Naive thymus-derived CD8-positive, alpha-beta T cell (primary cell): ENCODE measurements at places on chromosomes 4 and X. TPM values are rescaled to one million over a fixed set of nuclear protein-coding genes. Genes with fewer than 3 reads are reported as not detected.
A peak's percentile ranks its signal among the peaks of the same experiment; 100 is the strongest.

GRCh38 chr4:75834772-75835154, 67.5 kb downstream of the PPEF2 start:
- no peaks in the 10 kb centered on the region for H3K4me1 ChIP-seq
- no peak overlapping the region for H3K27ac ChIP-seq
- no peak overlapping the region for H3K4me3 ChIP-seq
- peaks cover 4% of the 10 kb centered on the region for H3K27me3 ChIP-seq
- H3K36me3 ChIP-seq = no peaks in the 10 kb centered on the region

DNA sequence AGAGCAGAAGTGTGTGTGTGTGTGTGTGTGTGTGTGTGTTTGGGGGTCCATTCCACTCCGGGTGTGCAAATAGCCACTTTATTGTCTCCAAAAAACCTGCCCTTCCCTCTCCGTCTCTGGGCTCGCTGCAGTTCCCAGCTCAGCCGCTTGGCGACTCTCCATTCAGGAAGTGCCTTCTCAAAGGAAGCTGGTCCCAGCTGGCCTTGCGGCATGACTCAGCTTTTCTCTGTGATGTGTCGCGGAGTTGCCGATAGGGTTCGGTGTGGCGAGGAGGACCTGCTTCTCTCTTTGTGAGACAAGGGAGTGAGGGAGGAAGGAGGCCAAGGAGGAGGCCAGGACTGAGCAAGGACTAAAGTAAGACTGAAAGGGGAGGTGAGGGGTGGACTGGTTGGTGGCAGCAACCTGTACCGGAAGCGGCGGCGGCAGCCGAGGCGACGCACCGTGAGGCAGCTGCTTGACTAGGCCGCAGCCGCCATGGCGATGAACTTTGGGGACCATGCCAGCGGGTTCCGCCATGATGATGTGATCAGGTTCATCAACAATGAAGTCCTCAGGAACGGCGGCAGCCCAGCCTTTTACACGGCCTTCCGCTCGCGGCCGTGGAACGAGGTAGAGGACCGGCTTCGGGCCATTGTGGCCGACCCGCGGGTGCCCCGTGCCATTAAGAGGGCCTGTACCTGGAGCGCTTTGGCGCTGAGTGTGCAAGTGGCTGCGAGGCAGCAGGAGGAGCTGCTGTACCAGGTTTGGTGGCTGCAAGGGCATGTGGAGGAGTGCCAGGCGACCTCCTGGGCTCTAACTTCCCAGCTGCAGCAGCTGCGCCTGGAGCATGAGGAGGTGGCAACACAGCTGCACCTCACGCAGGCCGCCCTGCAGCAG, at the start of gene TEX13C:
Gene TEX13C, plus strand, starts transcription at position 226 of the 876 bp plus-strand sequence. Its CDS starts 249 bp downstream, at position 475.
- no peak within 1 kb of the TSS for H3K4me3 ChIP-seq
- no peaks in the 10 kb centered on the region for H3K4me1 ChIP-seq
- no peak for DNase-seq

MAGEA12 gene
- not detected for total RNA-seq

DNA sequence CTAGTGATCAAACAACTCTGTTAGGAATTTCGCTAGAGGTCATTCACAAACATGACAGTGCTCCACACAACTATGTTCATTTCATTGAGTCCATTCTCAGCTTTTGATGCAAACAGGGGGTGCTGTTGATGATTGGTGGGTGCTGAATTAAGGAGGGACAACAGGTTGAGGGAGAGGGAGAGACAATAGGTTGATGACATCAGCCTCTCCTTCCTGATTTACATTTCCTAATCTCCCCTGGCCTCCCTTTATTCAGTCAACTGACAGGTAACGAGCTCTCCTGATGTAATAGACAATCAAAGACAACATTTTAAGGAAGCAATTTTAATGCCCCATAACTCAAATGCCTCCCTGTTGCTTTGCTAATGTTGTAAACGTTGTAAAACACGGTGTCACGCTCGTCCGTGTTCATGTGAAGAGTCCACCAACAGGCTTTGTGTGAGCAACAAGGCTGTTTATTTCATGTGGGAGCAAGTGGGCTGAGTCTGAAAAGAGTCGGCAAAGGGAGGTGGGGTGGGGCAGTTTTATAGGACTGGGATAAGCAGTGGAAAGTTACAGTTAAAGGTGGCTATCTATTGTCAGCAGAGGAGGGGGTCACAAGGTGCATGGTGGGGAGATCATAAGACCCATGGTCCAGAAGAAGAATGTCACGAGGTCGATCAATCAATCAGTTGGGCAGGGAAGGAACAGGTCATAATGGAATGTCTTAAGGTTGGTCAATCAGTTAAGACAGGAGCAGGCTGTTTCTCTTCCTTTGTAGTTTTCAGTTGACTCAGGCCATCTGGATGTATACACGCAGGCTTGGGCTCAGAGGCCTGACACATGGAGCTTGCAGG, 4.8 kb upstream of the GAR1 start:
- peaks cover 7% of the 10 kb centered on the region for H3K4me1 ChIP-seq
- H3K4me3 ChIP-seq = no peak overlapping the region
- no peaks in the 10 kb centered on the region for H3K36me3 ChIP-seq
- H3K27me3 ChIP-seq = peaks cover 8% of the 10 kb centered on the region
- H3K27ac ChIP-seq = no peak overlapping the region
- no peak for DNase-seq

POF1B gene
- not detected for total RNA-seq

- H3K4me3 ChIP-seq = peak overlapping the region; percentile 96
- H3K4me1 ChIP-seq = peaks cover 39% of the 10 kb centered on the region
- DNase-seq = peak; percentile 52
- H3K27me3 ChIP-seq = no peaks in the 10 kb centered on the region
Measured at GRCh38 chr4:55545641-55546505, 836 bp downstream of the CLOCK start.

AFF2 gene
- total RNA-seq = 1.3 TPM

SUPT20HL1 gene
- not detected for total RNA-seq

DNA sequence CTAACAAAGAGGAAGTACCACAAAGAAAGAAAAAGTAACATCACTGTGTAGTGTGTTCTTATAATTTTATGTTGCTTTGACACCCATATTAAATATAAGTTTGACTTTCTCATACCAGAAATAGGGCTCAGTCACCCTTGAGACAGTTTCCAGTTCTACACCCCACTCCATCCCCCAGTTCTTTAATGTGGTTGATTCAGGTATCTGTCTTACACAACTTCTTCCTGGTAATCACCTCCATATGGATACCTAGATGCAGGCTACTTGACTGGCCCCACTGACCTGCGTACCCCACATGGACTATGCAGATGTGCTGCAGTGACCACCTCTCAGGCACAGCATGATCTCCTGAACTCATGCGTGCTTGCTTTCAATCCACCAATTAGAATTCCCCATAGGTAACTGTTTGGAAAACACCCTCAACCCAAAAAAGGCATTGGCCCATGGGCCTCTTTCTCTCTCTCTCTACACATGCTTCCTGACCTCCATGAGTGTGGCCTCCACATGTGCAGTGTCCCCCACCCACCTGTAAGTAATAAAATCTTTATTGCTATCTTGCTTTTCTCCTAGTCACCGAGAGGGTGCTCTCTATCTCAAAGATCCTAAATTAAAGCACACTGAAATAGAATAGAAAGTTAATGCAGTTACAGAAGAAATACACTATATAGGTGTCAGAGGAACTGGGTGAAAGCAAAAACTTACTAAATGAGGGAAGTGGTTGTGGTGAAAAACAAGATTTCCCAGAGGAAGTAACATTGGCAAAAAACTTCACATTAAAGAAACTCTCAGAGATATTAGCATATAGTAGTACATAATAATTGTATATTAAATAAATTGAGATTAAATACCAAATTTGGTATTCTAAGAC, 98.4 kb downstream of the ZAR1 start:
- H3K36me3 ChIP-seq = peaks cover 10% of the 10 kb centered on the region
- H3K4me1 ChIP-seq = peaks cover 9% of the 10 kb centered on the region
- DNase-seq = no peak
- H3K4me3 ChIP-seq = no peak overlapping the region
- H3K27ac ChIP-seq = peak overlapping the region; percentile 68

GRCh38 chrX:129792586-129793291, 13.0 kb downstream of the SASH3 start:
- peaks cover 59% of the 10 kb centered on the region for H3K36me3 ChIP-seq
- H3K27me3 ChIP-seq = no peaks in the 10 kb centered on the region
- no peak for DNase-seq
- H3K4me3 ChIP-seq = no peak overlapping the region

- no peaks in the 10 kb centered on the region for H3K36me3 ChIP-seq
- no peak overlapping the region for H3K4me3 ChIP-seq
- H3K27ac ChIP-seq = no peak overlapping the region
Measured at GRCh38 chr4:74948236-74948635, 15.3 kb downstream of the PARM1 start.

ASB12 gene
- 0.30 TPM for total RNA-seq

GRCh38 chr4:104878936-104879335, 267.7 kb upstream of the TET2 start:
- no peaks in the 10 kb centered on the region for H3K36me3 ChIP-seq
- no peak for DNase-seq
- no peak overlapping the region for H3K27ac ChIP-seq
- no peaks in the 10 kb centered on the region for H3K27me3 ChIP-seq

GRCh38 chrX:16120431-16120830, 2.9 kb upstream of the GRPR start:
- H3K27me3 ChIP-seq = peaks cover 5% of the 10 kb centered on the region
- H3K4me1 ChIP-seq = peaks cover 14% of the 10 kb centered on the region
- H3K36me3 ChIP-seq = no peaks in the 10 kb centered on the region
- DNase-seq = no peak
- H3K27ac ChIP-seq = no peak overlapping the region
- H3K4me3 ChIP-seq = no peak overlapping the region

GRCh38 chrX:130995439-130995838, 62.7 kb upstream of the ARHGAP36 start:
- H3K4me1 ChIP-seq = no peaks in the 10 kb centered on the region
- H3K27me3 ChIP-seq = no peaks in the 10 kb centered on the region
- H3K4me3 ChIP-seq = no peak overlapping the region
- H3K27ac ChIP-seq = no peak overlapping the region
- no peaks in the 10 kb centered on the region for H3K36me3 ChIP-seq

GRCh38 chrX:1423215-1423614, 29.5 kb downstream of the ASMTL start:
- no peak overlapping the region for H3K4me3 ChIP-seq
- peaks cover 56% of the 10 kb centered on the region for H3K36me3 ChIP-seq
- peak; percentile 53 for DNase-seq
- H3K27ac ChIP-seq = no peak overlapping the region

- H3K4me1 ChIP-seq = no peaks in the 10 kb centered on the region
- H3K27ac ChIP-seq = no peak overlapping the region
- peaks cover 36% of the 10 kb centered on the region for H3K27me3 ChIP-seq
- H3K4me3 ChIP-seq = no peak overlapping the region
- DNase-seq = no peak
- H3K36me3 ChIP-seq = no peaks in the 10 kb centered on the region
Measured at GRCh38 chr4:185774845-185775680, 36.9 kb downstream of the SORBS2 start.

DNA sequence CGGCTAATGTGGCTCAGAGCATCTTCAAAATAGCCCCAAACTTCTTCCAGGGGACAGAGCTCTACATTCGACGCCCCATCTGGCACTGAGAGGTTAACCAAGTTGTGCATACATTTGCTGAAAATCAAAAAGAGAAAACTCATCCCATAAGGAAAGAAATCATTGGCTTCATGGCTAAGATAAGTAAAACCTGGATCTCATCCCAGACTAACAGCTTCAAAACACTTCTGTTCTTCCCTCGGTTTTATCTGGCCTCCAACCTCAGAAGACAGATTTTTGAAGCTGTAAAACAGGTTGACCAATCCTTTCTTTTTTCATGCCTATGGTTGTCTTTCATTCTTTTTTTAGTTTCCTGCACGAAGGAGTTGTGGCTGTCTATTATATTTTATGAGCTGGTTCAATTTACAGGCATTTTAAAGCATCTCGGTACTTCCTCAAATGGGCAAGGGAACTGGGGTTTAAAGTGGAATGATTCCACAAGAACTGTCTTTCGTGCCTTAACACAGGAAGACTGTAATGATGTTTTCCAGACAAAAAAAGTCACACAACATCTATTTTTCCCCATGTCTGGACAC, 107.6 kb downstream of the DLG3 start:
- H3K4me1 ChIP-seq = no peaks in the 10 kb centered on the region
- H3K27me3 ChIP-seq = no peaks in the 10 kb centered on the region
- H3K27ac ChIP-seq = no peak overlapping the region
- no peak overlapping the region for H3K4me3 ChIP-seq
- H3K36me3 ChIP-seq = no peaks in the 10 kb centered on the region
- DNase-seq = no peak

XK gene
- not detected for total RNA-seq

- H3K27me3 ChIP-seq = no peaks in the 10 kb centered on the region
- no peak overlapping the region for H3K27ac ChIP-seq
- no peak overlapping the region for H3K4me3 ChIP-seq
- no peaks in the 10 kb centered on the region for H3K36me3 ChIP-seq
- no peak for DNase-seq
Measured at GRCh38 chr4:5804656-5805055, 88.2 kb downstream of the CRMP1 start.

DNA sequence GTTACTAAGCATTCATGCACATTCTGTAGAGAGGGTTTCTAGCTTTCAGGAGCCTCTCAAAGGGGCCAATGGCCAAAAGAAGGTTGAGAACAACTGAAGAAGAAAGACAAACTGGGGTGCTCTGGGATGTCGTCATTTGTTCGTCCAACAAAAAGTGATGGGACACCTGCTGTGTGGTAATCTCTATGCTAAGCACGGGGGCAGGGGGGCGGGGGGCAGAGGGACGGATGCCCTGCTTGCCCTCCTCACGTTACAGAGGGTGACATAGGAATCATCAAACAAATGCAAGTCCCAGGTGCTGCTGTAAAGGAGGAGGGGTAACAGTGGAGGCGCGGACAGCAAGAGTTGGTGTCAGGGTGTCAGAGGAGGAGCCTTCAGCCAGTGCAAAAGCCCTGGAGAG, 12.8 kb upstream of the CRMP1 start:
- peaks cover 16% of the 10 kb centered on the region for H3K36me3 ChIP-seq
- H3K27ac ChIP-seq = no peak overlapping the region
- H3K4me1 ChIP-seq = no peaks in the 10 kb centered on the region
- no peak for DNase-seq

- no peak for DNase-seq
- no peaks in the 10 kb centered on the region for H3K27me3 ChIP-seq
- H3K36me3 ChIP-seq = no peaks in the 10 kb centered on the region
- peaks cover 12% of the 10 kb centered on the region for H3K4me1 ChIP-seq
Measured at GRCh38 chr4:25330905-25331808, 18.6 kb downstream of the ZCCHC4 start.

DNA sequence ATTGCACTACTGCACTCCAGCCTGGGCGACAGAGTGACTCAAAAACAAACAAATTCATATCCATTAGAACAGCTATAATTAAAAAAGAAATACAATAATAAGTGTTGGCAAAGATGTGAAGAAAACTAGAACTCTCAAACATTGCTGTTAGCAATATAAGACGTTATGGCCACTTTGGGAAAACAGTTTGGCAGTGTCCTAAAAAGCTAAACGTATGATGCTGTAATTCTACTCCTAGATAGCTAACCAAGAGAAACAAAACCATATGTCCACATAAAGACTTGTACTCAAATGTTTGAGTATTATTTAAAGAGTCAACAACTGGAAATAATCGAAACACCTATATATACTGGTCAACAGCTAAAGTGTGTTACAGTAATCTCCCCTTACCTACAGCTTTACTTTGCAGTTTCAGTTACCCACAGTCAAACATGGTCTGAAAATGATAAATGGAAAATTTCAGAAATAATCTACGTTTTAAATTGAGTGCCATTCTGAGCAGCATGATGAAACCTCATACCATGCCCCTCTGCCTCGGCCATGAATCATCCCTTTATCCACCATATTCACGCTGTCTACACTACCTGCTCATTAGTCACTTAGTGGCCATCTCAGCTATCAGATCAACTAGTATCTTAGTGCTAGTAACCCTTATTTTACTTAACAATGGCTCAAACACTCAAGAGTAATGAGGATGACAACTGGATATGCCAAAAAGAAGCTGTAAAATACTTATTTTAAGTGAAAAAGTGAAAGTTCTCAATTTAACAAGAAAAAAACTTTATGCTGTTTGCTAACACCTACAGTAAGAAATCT, 4.9 kb downstream of the ELF2 start:
- DNase-seq = no peak
- no peak overlapping the region for H3K4me3 ChIP-seq
- no peaks in the 10 kb centered on the region for H3K27me3 ChIP-seq
